ENCODE measurements at places on chromosomes 4 and X.

DNA sequence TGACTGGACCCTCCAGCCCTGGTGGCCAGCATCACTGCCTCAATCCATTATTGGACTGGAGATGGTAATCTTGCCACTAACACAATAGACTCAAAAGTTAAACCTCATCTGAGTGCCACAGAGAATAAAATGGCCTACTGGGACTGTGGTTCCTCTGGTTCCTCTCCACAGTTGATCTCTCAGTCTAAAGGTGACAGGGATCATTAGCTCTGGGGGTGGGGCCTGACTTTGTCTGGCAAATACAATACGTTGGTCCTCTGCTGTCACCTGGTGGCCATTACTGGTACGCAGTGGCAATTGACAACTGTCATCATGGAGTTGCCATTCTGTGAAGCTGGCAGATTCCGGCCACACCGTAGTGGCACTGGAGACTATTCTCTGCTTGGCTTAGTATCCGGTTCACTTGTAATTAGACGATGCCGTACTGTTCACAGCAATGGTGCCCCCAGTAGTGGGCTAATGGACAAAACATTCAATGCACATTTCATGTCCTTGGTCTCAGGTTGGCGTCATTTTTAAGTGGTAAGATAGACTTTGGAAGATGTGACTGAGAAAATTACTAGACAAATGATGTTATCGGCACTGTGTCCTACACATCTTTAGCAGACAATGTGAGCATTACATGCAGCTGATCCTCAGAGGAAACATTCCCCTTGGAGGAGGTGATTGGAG lies 6.7 kb downstream of the FGFBP2 start:
- DNase-seq = peak; percentile 53

DNA sequence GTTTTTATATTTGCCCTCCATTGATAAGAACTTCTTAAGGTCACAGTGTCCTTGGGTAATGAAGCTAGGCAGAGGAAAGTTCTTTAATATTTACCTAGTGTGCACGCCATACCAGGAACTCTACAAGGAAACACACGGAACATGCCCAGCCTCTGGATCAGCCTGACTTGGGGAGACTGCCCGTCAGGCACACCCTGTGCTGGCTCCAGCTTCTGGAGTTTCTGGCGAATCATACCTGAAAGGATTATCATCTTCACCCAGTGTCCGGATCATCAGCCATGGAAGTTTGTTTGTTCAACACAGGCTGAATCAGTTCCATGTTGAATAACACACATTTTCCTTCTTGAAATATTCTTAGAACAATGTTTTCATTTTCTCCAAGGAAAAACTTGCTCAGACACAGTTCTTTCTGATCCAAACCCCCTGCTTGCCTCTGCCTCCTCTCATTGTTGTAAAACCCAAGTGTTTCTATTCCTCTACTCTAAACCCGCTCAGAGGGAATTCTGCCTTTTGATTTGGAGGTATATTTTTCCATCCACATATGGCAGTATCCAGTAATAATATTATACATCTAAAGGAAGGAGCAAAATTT lies 176.7 kb downstream of the SHROOM3 start:
- DNase-seq = no peak

DNA sequence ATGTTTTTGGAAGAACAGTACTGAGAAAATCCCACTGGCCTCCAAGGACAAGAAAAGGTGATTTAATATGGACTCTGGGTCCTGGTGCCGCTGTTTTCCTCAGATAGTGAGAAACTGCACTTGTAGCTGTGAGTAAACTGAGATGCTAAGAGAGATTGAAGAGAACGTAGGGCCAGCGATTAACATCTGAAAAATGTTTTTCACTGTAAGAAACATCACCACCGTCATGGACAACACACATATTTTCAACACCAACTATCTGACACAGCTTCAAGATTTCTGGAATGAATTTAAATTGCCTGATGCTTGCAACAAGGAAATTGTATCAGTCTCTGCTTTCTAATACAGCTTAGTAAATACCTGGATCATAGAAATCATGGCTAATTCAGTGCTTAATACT lies 158.2 kb upstream of the SMIM31 start:
- DNase-seq = no peak

- no peak for DNase-seq
Measured at GRCh38 chrX:140503714-140504351, 1.0 kb downstream of the SOX3 start.

DNA sequence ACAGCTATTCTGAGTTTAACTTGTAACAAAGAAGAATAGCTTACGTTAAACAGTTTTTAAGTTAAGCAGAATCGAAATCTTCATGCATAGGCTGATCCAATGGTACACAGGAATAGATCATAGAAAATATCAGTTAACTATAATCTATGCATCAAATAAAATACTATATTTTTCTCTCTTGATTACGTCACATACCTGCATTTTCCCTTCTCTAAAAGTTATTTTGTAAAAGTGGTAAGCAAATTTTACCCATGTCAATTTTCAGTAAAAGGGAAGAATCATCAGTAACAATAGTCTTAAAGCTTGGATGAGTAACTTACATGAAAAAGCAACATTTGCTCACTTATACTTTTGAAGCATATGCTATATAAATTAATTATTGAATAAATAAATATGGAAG lies 692.4 kb downstream of the FAT4 start:
- no peak for DNase-seq

- no peak for DNase-seq
Measured at GRCh38 chr4:60389633-60390032, 810.5 kb upstream of the ADGRL3 start.

DNA sequence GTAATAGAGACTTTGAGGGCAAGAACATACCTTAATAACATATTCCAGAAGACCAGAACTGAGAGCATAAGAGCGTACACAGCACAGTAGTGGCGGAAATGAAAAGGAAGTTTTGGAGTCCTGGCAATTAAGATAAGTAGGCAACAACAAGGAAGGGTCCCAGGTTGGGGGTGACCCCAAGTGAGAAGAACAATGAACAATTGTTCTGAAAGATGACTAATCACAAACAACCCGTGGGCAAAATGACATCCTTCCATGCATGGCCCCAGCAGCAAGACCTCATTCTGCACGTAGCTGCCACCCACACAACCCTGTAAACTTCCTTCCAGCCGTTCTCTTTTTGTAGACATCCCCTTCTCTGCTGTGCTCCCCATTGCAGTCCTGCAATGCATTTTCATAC lies 384.4 kb upstream of the PABPC4L start:
- DNase-seq = no peak

GRCh38 chr4:68445111-68445510 lies 2.2 kb upstream of the TMPRSS11E start:
- DNase-seq = no peak

DNA sequence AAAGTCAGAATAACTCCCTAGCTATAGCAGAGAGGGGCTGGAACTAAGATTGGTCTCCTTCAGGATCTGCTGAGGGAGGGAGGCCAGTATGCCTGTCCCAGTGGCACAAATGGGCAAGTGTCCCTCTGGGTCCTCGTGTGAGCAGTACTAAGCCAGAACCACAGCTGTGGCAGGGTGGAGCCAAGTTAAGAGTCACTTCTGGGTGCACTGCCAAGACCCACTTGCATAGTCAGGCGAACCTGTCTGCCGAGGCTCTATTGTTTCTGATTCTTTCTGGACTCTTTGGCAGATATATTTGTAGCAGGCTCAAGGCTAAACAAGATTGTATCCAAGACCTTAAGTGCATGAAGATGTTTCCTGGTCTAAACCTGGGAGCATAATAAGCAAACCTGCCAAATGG lies 1123.7 kb upstream of the POU3F4 start:
- DNase-seq = no peak

GRCh38 chr4:161411901-161412300 lies 751.9 kb downstream of the FSTL5 start:
- DNase-seq = no peak

DNA sequence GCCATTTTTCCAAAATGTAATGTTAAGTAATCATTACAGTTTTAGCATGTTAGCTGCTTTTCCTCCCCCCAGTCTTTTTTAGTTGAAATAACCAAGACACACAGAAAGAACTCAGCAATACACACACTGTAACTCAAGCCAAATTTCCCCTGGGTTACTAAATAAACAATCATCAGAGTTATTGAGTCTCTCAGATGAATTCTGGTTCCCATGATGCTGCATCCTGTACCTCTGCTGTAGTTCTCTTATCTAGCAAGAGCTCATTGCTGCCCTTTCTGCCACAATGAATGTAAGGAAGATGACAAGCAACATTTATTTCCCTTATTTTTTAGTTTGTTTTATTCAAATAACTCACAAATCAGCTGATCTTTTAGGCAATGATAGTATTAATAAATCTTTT lies 185.1 kb downstream of the ARHGAP6 start:
- no peak for DNase-seq

DNA sequence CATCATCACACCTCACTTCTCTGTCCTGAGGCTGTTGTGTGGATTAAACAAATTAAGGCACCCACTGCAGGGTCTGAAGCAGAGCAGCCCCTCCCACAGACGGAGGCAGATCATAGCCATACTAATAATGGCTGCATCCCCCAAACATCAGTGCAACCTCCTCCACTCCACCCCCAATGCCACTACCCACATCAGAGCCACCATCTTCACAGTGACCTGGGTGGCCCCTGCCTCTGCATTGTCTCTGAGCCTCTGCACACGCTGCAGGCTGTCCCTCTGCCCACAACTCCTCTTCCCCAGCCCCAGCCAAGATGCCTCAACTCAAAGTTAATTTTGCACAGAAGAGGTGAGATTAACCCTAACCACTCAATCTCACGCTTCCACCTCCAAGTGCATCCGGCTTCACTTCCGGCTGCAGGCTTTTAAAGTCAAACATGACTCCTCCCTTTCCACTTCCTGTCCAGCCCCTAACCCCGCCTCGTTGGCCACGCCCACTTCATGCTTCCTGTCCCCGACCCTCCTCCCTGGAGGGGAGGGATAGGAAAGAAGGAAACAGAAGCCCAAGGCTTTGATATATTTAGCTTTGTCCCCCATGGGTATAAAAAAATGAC lies 22.7 kb downstream of the JAKMIP1 start:
- DNase-seq = no peak

DNA sequence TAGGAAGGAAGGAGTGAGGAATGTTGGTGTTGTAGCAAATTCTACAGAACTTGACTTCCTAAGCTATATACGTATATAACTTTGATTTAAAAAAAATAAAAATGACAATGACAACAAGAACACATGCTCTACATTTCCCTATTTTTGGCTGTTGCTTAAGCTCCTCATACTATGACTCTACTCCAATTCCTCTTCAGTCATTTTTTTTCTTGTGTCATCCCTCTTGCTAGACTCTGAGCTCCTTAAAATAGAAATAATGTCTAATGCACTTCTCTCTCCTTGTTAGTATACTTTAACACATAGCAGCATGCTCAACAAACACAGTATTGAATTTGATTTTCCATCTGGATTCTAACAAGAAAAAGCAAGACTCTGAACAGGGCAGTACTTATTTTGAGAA lies 144.0 kb downstream of the HDX start:
- DNase-seq = no peak

GRCh38 chrX:8679550-8679949 lies 52.4 kb downstream of the ANOS1 start:
- no peak for DNase-seq

GRCh38 chrX:154032653-154033052 lies 13.0 kb upstream of the IRAK1 start:
- DNase-seq = no peak

- DNase-seq = no peak
Measured at GRCh38 chr4:173505924-173506518, 24.0 kb downstream of the HAND2 start.

DNA sequence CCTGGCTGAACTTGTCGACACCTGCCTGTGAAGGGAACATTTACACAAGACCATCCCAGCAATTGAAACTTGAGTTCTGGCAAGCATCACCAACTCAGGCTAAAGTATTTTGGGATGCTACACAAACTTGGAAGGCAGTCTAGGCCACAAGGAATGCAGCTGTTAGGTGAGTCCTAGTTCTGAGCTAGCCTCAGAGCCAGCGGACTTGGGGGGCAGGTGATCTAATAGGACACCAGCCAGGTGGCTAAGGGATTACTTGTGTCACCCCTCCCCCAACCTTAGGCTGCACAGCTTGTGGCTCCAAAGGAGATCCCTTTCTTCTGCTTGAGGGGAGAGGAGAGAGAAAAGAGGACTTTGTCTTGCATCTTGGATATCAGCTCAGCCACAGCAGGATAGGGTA lies 62.3 kb upstream of the DKK2 start:
- no peak for DNase-seq

DNA sequence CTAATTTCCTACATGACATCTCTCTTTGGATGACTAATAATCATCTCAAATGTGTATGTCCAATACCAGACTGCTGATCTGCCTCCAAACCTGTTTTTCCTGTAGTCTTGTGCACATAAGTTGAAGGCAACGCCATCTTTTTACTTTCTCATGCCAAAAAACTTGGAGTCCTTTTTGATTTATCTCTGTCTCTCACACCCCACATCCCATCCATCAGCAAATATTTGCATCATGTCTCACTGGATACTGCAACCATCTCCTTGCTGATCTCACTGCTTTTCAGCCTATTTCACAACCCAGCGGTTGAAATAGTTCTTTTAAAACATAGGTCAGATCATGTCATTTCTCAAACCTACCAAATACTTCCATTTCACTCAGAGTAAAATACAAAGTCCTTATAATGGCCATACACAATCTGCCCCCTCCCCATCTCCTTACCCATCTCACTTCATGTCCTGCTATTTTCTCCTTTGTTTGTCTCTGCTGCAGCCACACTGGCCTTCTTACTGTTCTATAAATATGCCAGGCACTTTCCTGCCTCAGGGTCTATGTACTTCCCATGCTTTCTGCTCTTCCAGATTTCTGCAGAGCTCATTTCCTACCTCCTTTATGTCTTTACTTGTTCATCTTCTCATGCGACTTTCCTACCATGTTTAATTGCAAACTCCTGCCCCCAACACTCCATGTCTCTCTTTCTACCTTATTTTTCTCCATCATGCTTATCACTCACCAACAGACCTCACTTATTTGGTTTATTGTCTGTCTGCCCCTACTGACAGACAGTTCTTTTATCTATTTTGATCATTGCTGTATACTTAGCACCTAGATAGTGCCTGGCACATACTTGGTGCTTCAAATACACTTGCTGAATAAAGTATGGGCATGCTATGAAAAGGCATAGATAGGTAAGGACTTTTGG lies 98.8 kb downstream of the ANXA3 start:
- DNase-seq = no peak

DNA sequence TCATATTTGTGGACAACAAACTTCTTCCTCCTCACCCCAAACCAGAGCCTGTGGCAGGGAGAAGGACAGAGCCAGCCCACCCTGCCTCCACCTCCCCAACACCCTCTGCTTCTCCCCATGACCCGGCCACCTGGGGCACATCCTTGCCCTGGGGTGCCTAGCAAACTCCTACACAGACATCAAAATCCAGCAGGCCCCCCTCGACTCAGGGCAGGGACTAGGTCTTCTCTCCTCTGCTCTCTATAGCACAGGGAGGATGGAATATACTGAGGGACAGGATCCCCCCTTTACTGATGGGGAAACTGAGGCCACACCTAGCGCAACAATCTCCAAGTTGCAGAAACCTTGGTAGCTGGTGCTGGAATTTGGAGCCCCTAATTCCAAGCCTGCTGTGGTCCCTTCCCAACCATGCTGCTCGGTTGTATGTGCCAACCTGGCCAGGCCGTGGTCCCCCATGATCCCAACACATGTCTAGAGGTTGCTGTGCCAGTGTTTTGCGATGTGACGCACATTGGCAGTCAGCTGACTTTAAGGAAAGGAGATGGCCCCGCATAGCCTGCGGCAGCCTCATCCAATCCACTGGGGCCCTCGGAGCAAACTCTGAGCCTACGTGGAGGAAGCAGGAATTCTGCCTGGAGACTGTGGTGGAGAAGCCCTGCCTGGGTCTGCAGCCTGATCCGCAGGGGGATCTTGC lies 53.9 kb upstream of the ADRA2C start:
- DNase-seq = no peak
